ENCODE measurements at places on chromosomes 6 and 20. TPM values are rescaled to one million over a fixed set of nuclear protein-coding genes. Genes with fewer than 3 reads are reported as not detected.

MDFI gene
- total RNA-seq: not detected

SCAF8 gene
- total RNA-seq: 28.0 TPM

NRN1 gene
- 0.45 TPM for total RNA-seq

IL17F gene
- total RNA-seq: 2.3 TPM

SEC23B gene
- 69.2 TPM for total RNA-seq

DEFB129 gene
- total RNA-seq: not detected

MUC21 gene
- total RNA-seq: not detected

COQ3 gene
- total RNA-seq: 17.7 TPM

ZBTB2 gene
- 10.7 TPM for total RNA-seq

DNA sequence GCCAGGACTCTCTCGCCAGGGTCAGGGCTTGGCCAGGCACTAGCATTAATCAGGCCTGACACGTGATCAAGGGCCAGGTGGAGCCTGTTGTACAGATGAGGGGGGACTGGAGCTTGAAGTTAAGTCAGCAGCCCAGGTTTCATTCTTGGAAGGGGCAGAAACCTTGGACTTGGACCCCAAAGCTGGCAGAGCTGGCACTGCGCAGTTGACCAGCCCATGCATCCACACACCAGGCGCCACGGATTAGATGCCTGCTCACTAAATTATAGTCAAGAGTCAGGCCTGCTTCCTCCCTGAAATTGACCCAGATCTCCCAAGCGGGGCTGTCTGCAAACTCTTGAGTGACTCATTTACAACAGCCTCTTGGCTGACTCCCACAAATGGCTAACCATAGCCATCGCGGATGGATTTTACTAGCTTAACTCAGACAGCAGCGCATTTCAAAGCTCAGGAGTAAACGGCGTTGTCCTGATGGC lies 4.1 kb upstream of the TAF4 start:
- DNase-seq: no peak

GRCh38 chr6:40353967-40354452 lies 233.2 kb downstream of the LRFN2 start:
- no peak for DNase-seq

- DNase-seq: no peak
Measured at GRCh38 chr6:85344996-85345395, 104.9 kb upstream of the NT5E start.

DNA sequence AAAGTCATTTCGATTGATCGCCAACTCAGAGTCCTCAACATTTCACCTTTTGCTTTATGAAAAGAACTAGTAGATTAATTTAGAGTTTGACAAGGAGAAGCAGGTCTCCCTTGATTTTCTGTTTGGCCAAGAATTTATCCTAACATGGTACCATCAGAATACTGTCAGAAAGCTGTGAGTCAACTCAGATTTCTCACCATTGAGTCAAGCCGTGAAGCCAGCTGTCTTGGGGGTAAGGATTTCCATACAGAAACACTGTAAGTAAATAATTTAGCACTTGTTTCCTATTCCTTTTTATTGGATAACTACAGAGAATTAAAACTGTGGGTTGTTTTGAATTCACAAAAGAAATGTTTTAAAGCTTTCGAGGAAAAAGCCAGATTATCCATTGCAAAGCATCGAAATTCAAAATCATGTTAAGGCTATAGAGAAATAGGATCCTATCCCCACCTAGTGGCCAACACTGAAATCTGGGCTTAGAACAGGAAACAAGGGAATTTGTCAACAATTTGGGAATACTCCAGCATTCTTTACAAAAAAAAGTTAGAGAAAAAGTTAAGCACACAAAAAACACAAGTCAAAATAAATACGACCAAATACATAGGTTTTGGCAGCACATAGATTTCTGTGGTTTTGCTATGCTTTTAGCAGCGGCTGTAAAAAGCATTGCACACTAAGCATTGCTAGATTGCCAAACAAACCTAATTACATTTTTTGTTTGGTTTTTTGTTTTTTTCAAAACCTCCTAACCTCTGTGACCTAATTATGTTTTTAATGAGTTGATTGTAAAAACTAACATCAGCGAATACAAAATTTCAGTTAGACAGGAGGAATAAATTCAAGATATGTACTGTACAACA lies 44.2 kb downstream of the COL11A2 start:
- no peak for DNase-seq

DNA sequence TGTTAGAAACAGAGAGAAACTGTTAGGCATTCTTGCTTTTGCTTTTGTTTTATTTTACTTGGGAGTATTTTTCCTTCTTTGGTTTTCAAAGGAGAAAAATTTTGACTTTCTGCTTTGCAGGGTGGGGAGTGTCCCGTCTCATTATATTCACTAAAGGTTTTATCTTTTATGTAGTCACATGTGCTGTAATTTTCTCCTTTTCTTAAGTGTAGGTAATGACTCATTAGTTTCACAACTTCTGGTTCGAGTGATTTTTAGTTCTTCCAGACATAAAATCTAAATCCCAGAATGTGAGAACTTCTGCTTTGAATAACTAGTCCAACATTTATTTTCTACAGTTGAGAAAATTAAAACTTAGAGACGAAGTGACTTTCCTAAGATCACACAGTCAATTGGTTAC lies 37.7 kb downstream of the ADGRF1 start:
- DNase-seq: no peak

GRCh38 chr6:141726248-141726647 lies 406.5 kb upstream of the GJE1 start:
- no peak for DNase-seq

DNA sequence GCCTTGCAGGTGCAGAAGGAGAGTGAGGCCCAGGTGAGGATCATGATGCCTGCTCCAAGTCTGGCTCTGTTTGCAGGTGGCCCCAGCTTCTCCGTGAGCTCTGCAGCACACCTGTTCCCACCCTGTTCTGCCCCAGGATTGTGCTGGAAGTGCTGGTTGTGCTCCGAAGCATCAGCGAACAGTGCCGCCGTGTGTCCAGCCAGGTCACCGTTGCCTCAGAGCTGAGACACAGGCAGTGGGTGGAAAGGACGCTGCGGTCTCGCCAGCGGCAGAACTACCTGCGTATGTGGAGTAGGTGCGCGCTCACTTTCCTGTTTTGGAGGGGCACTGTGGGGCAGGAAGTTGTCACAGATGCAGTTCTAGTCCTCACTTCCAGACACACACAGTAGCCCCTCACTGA lies 25.0 kb downstream of the ERMARD start:
- DNase-seq: no peak

DNA sequence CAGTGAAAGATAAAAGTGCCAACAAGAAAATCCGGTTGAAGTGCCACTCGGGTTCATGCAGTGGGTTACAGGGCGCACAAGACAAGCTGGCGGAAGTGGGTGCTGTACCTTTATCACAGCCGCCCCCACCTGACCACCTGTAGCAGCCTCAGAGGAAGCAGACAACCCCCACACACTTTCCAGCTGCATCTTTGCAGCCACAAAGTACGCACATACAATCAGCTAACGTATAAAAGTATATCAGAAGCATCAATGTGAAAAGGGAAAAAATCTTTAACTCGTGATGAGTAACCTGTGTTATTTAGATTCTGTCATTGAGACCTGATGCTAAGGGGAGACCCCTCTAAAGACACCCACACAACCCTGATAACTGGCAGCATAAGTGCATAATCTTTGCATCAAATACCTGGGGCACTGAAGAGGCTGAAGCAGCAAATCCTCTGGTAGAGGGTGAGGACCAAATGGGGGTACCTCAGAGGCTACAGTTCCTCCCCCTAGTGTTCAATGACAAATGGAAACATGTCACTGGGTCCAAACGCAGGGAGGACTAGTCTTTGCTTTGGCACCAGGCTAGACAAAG lies 22.1 kb downstream of the BACH2 start:
- DNase-seq: peak; percentile 96

- DNase-seq: no peak
Measured at GRCh38 chr6:145295746-145296145, 439.6 kb downstream of the EPM2A start.

DNA sequence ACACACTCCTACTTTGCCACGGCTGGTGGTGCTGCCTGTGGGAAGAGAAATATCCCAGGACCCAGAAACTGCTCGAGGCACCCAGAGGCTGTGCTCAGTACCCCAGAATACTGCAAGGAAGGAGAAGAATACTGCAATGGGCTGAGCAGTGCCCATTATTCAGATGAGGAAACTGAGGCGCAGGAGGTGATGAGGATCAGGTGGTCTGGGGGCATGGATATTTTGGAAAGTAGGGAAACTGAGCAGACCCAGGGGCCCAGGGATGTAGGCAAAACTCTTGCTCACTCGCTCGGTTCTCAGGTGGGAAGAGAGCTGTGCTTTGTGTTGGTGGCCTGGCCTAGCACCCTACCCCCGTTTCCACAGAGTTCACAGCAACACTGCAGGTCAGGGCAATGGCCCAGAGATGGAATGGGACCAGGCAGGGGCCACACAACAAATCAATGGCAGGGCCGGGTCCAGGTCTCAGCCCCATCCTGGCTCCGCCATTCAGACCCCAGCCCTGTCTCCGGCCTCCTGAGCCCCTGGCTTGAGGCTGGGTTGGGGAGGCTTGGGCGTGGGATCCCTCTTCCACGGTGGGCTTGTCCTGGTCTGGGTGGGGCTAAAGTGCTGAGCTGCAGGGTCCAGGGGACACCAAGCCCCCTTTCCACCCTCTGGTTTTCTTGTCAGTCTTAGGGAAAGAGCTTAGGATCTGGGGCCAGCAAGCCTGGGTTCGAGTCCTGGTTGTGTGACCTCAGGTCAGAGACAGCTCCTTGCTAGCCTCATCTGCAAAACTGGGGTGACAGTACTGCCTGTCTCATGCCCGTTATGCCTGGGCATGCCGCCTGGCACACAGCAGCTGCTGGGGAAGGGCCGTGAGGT lies 33.9 kb downstream of the SUN5 start:
- DNase-seq: no peak

DNA sequence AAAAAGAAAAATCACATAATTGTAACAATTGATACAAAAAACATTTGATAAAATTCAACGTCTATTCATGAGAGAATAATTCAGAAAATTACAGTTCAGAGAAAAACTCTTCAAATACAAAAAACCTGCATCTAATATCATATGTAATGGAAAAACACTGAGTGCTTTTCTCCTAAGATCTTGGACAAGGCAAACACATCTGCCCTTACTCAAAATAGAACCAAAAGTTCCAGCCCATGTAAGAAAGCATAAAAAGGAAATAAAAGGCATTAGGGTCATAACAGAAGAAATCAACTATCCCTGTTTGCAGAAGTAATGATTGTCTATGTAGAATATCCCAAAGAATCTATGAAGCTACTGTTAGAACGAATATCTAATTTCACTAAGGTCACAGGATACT lies 721.4 kb downstream of the RFPL4B start:
- DNase-seq: no peak

GRCh38 chr6:116545651-116546050 lies at the start of gene TRAPPC3L:
TSS of gene TRAPPC3L (minus strand) at chr6:116545684. CDS start at chr6:116545514, 170 bp downstream.
- no peak for DNase-seq

All from activated naive CD4-positive, alpha-beta T cell treated with anti-CD3 and anti-CD28 coated beads for 36 hours (primary cell).